ENCODE measurements at places on chromosomes 1 and 21.

- no peak for DNase-seq
Observed at GRCh38 chr1:214391873-214392645, 111.1 kb downstream of the SMYD2 start.

GRCh38 chr21:34707876-34708325 lies 39.1 kb downstream of the CLIC6 start:
- peak; percentile 77 for DNase-seq

DNA sequence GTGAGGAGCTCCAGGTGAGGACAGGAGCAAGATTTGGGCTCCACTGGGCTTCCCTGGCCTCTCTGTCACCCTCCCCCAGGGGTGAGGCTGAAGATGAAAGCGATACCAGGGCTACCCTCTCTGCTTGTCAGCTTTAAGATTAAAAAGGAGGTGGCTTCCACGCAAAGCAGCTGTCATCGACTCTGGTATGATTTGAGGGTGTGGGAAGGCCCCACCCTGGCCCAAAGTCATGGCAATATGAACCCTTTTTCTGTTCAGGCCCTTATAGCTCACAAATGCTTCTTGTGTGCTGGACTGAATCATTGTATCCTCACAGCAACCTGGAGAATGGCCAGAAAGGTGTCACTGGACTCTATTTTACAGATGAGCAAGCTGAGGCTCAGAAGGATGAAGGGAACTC lies 41.6 kb downstream of the NUAK2 start:
- DNase-seq: peak; percentile 28

- DNase-seq: no peak
Observed at GRCh38 chr21:36923270-36923669, 43.2 kb downstream of the HLCS start.

- no peak for DNase-seq
Observed at GRCh38 chr1:212062832-212063438, 27.4 kb downstream of the DTL start.

DNA sequence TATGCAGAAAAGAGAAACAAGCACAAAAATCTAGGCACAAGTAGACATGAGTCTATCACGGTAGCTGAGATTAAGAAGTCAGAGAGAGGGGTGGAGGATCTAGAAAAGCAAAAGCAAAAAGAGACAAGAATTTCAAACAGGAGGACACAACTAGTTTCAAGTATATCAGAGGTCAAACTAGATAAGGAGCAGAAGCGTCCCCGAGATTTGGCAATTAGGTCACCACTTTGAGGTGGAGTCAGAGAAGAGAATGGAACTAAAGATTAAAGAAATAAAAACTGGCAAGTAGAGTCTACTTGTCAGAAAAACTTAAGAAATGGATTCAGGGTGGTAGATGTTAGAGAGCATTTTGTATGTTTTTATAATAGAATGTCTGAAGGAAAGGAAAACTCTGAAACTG lies 2.3 kb downstream of the SF3B4 start:
- no peak for DNase-seq

GRCh38 chr1:205038132-205038786 lies 4.8 kb upstream of the CNTN2 start:
- no peak for DNase-seq

DNA sequence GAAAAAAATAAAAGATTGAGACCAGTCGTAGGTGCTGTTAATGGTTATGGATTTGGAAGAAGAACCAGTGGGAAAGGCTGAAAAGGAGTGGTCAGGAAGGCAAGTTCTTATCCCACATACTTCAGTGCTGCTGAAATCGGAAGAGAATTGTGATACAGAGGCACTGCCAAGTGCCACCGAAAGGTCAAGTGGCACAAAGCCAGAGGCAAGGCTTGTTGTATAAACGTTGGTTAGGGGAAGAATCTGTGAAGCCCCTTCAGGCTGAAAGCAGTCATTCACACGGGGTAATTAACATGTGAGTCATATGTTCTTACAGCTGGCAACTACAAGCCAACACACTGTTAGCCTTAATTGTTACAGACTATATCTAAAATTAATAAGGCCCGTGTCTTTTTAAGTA lies 48.8 kb downstream of the ZBTB40 start:
- DNase-seq: no peak

DNA sequence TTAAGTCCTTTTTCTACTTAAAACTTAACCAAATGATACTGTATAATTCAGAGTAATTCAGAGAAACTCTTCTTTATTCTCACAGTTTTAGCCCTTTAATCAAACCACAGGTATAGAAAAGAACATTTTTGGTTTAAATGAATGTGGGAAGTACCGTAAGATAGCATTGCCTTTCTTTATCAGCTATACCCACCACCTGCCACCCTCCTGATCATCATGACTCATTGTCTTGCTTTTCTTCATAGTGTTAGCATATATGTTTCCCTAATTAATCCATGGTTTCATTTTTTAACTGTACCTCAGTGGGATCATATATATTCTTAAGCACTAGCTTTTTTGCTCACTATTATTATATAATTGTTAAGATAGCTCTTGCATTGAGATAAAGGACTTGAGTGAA lies 27.5 kb upstream of the ANGPTL1 start:
- DNase-seq: no peak

DNA sequence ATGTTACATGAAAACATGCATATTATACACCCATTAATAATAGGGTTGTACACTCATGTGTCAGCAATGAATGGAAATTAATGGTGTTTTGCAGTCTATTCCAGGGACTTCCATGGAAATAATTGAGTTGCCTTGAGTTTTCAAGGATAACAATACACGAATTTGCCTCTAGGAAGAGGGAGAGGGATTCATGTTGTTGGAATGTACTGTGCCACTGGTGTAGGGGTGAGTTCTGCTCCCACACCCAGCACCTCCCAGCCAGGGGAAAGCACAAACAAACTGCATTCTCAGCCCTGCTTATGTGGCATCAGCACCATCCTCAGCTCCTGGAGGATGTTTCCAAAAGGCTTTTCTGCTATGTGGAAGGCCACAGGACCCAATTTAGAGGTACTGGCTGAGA lies 57.8 kb downstream of the BCAR3 start:
- no peak for DNase-seq

- DNase-seq: no peak
Observed at GRCh38 chr1:243287652-243288051, 31.8 kb downstream of the SDCCAG8 start.

GRCh38 chr1:39360731-39361130 lies 130.7 kb upstream of the BMP8A start:
- DNase-seq: no peak

- DNase-seq: no peak
Observed at GRCh38 chr1:2203671-2204414, 9.3 kb upstream of the FAAP20 start.

DNA sequence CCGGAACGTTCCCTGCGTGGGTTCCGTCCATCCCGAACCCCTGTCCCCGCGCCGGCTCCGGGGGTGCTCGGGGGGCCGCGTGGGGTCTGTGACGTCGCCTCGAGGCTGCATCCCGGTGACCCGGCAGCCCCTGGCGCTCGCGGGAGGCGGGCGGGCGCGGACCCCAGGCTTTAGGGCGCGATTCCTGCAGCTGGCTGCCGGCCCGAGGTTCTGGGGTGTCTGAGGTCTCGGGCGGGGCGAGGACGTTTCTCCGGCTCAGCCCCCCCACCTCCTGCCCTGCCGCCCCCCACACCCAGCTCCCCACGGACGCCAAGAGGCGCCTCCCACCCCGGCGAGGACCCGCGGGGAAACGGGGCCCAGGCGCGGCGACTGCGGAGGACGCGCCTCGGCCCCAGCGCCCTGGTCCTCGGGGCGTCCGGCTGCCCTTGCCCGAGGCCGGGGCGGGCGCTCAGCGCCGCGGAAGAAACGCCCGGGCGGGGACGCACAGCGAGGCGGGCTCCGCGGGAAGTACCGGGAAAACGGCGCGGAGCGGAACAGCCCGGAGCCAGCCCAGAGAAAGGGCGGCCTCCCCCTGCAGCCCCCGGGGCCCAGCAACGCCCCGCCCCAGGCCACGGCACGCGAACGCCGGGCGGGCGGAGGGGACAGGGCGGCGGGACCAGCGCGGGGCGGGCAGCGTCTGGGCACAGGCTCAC lies 1.3 kb upstream of the PCBP3 start:
- no peak for DNase-seq

DNA sequence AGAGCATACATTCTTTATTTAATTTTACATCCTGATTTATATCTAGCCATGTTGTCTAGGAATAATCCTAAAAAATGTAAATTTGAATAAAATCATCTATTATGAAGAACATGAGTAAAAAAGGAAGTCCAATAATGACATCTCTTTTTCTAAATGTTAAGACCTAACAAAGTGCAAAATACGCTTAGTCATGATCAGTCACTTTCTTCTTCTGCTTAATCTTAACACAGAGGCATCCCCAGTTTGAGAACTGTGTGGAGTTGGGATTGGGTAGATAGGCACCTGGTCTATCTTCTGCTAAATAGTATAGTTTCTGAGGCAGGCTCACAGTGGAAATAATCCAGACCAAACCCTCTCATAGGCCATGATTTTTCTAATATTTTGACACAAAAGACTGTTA lies 311.7 kb upstream of the LRRC7 start:
- DNase-seq: no peak

DNA sequence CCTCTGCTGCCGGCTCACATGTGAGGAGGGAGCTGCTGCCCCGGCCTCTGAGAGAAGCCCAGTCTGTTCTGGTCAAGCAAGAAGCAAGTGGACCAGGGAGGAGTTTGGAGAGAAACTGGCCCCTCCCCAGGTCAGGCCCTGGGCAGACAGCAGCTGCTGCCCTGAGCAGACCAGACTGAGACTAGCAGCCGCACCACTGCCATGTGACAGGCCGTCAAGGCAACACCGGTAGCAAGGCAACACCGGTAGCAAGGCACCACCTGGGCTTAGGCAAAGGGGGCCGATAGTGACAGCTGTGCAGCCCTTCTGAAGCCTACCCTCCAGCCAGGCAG lies 50.3 kb downstream of the ARHGEF16 start:
- DNase-seq: no peak

- DNase-seq: no peak
Observed at GRCh38 chr1:34478515-34479076, 276.3 kb upstream of the GJB5 start.

GRCh38 chr1:157469300-157469699 lies 83.0 kb downstream of the FCRL5 start:
- no peak for DNase-seq

GRCh38 chr1:25692560-25692959 lies 76.0 kb downstream of the MAN1C1 start:
- no peak for DNase-seq

DNA sequence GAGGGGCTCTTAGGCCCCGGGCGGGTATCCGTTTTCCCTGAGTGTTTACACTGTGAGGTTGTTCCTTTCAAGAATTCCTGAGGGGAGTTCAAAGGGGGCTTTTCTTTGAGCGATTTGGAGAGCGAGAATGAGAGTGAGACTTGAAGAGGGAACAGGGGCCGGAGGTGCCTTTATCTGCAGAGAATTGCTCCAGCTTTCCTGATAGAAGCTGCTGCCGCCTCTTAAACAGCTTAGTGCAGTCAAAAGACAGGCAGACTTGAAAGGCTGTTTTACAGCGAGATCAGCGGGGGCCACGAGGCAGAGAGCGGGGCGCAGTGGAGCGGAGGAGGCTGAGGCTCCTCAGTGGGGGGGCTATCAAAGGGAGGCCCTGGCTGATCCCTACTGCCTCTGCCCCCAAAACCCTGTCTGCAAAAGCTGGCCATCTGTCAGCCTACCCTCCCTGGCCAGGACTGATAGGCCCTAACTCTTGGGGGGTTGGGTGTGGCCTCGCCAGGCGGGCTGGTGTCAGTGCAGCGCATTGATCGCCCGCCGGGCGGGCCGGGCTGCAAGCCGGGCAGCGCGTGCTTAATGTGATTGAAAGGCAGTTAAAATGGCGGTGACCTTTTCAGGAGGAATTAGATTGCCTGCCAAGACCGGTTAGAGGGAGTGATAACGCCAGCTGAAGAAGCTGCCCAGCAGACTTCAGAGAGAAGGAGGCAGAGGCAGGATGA lies 36.4 kb downstream of the TMEM53 start:
- DNase-seq: no peak

GRCh38 chr1:183590244-183591191 lies at the start of gene NCF2:
Gene NCF2, minus strand, starts transcription at chr1:183590459. Its CDS starts 130 bp downstream, at chr1:183590329.
- DNase-seq: peak; percentile 71

DNA sequence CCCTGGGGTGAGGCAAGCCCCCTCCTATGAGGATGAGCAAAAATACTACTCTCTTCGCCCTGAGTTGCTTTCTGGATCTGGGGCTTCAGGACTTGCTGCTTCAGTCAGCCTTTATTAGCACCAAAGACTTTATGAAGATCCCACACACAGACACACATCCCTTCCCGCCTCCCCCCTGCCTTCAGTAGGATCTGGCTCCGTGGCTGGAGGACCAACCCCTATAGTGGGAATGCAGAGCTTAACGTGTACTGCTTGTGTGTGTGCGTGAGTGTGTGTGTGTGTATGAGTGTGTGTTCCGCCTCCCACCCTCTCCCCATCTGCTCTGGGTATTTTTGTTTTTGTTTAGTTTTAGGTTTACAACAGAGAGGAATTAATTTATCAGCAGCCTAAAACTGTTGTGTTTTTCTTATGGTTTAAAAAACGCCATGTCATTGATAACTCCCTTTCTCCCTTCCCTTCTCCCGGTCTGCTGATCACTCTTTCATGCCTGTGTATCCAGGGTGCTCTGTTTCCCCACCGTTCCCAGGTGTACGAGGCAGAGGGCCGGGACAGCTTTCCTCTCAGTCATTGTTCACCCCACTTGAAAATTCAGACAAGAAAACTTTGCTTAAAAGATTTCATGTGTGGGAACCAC lies 27.5 kb upstream of the ZFP69B start:
- no peak for DNase-seq

GRCh38 chr1:40399984-40400704 lies 26.6 kb downstream of the SMAP2 start:
- DNase-seq: no peak

DNA sequence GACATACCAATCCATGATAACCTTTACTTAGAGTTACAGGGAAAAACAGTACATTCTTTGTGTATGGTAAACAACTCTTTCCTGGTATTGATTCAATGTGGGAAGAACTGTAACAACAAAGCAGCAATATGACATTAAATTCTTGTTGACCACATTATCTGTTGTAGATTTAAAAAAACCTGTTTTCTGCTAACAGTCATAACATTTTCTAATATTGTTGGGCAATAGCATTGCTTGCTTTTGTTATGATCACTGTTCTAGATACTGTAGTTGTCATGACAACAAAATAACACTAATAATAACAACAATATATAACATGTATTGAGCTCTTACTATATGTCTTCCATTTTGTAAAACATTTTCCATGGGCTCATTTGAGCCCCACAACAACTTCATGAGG lies 54.2 kb downstream of the PDE4B start:
- no peak for DNase-seq

Measured in activated T-cell treated with anti-CD3 and anti-CD28 coated beads, Interleukin-2, amount 50 U/mL, for 72 hours (primary cell).